ENCODE measurements at places on chromosomes 6 and 20.

- no peak overlapping the region for H3K27ac ChIP-seq
- no peak for DNase-seq
- H3K27me3 ChIP-seq, result no peaks in the 10 kb centered on the region
- no peaks in the 10 kb centered on the region for H3K4me1 ChIP-seq
- H3K4me3 ChIP-seq, result no peak overlapping the region
- H3K36me3 ChIP-seq, result no peaks in the 10 kb centered on the region
Measured at GRCh38 chr6:104711371-104711770, 148.3 kb downstream of the HACE1 start.

GRCh38 chr6:29651413-29652197, 5.3 kb upstream of the MOG start:
- H3K27me3 ChIP-seq, result no peaks in the 10 kb centered on the region
- DNase-seq, result no peak
- peaks cover 16% of the 10 kb centered on the region for H3K36me3 ChIP-seq
- H3K4me1 ChIP-seq, result no peaks in the 10 kb centered on the region
- H3K4me3 ChIP-seq, result no peak overlapping the region

GRCh38 chr20:47998736-47999135, 213.5 kb upstream of the SULF2 start:
- no peak overlapping the region for H3K4me3 ChIP-seq
- H3K27ac ChIP-seq, result no peak overlapping the region
- no peak for DNase-seq
- H3K4me1 ChIP-seq, result no peaks in the 10 kb centered on the region
- no peaks in the 10 kb centered on the region for H3K36me3 ChIP-seq

DNA sequence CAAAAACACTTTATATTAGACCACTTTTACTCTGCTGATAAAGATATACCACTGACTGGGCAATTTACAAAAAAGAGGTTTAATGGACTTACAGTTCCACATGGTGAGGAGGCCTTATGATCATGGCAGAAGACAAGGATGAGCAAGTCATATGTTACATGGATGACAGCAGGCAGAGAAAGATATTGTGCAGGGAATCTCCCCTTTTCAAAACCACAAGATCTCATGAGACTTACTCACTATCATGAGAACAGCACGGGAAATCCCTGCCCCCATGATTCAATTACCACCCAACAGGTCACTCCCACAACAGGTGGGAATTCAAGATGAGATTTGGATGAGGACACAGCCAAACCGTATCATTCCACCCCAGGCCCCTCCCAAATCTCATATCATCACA, 1383.8 kb upstream of the MAP3K7 start:
- H3K36me3 ChIP-seq, result no peaks in the 10 kb centered on the region
- DNase-seq, result no peak
- H3K27me3 ChIP-seq, result no peaks in the 10 kb centered on the region
- H3K4me3 ChIP-seq, result no peak overlapping the region
- H3K4me1 ChIP-seq, result no peaks in the 10 kb centered on the region

DNA sequence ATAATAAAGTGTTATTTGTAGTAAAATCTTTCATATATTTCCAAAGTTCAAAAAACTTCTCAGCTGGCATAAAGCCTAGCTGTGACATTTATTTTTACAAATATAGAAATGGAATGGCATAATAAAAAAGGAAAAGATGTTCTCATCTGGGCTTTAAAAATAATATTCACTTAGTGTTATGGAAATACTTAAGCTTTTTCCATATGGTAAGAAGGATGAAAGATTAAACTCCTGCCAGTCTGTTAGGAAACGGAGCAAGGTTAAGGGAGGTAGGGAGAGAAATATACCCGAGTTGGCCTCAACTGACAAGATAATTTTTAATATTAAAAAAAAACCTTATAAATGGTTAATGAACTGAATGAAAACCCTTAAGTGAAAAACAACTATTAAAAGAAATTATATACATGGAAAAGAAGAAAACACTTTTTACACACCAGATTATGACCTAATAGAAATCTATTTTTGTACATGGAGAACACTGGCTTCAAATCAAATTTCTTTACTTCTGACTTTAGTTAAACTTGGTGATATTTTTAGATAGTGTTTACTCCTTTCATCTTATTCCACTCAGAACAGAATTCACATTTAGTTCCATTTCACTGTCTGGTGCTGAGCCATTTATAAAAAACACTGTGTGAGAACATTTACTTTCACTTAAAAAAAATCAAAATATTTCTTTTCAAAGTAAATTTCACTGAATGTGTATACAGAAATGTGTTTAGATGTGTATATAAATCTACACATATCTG, 137.0 kb downstream of the DST start:
- no peaks in the 10 kb centered on the region for H3K27me3 ChIP-seq
- H3K36me3 ChIP-seq, result peaks cover 26% of the 10 kb centered on the region
- DNase-seq, result no peak
- no peak overlapping the region for H3K4me3 ChIP-seq
- no peaks in the 10 kb centered on the region for H3K4me1 ChIP-seq
- no peak overlapping the region for H3K27ac ChIP-seq
